ENCODE measurements at places on chromosomes 1 and 21.
A peak's percentile ranks its signal among the peaks of the same experiment; 100 is the strongest.

DNA sequence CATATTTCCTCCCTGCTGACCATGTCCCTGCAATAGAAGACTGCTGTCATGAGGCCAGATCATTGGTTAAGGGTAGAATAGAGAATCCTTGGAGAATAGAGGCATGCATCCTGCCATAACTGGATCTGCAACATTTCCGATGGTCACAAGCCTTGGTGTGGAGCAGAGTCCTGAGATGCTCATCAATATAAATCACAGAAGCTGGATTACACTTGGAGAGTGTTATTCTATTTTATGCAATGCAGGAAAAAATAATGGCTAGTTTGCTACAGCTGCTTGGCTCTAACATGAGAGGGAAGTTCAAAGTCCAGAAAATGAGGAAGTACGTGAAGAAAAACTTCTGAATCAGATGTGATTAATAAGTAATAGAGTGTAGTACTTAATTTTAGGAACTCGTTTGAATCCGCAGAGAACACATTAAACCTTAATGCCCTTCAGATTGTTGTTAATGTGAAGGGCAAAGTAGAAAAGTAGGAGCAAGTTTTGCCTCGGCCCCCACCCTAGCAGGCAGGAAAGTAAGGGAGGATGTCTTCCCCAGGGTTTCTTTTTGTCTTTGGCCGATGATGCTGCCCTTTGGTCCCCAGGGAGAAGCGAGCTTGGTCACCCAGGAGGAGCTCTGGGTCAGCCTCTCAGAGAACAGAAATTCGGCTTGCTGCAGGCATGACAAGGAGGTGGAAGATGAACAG, 59.5 kb downstream of the KCNK1 start:
- DNase-seq: no peak

- DNase-seq: no peak
These were observed 4.1 kb downstream of the S100A2 start for GRCh38 chr1:153561466-153561985.

GRCh38 chr1:93904228-93904627, 5.0 kb downstream of the GCLM start:
- DNase-seq: no peak

DNA sequence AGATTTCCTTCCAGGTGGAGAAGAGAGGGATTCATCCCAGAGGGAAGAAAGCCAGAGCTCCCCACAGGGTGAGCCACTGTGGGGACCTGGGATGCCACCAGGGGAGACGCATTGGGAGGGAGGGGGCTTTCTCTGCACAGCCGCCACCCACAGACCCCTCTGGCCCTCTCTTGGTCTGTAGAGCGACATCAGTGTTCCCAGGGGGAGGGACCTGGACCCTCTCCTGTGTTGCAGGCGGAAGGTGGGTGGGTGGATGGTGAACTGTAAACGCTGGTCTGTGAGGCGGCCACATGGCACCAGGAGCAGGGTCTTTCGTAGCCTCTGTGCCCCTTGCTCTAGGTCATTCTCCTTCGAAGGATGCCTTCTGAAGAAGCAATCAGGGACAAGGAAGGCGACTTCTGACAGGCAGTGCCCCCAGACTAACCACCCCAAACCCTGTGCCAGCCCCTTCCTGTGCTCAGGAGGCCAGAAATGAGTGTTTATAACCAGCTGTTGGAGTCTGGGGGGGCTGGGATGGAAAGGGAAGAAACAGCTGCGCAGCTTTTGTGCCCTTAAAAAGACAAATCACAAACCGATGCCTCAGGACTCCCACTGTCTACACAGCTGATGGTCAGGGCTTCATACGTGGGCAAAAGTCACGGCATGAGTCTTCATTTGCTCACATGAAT, 121.4 kb upstream of the ZBTB40 start:
- DNase-seq: no peak

- DNase-seq: no peak
These were observed 323.5 kb downstream of the SIPA1L2 start for GRCh38 chr1:232306269-232306961.

DNA sequence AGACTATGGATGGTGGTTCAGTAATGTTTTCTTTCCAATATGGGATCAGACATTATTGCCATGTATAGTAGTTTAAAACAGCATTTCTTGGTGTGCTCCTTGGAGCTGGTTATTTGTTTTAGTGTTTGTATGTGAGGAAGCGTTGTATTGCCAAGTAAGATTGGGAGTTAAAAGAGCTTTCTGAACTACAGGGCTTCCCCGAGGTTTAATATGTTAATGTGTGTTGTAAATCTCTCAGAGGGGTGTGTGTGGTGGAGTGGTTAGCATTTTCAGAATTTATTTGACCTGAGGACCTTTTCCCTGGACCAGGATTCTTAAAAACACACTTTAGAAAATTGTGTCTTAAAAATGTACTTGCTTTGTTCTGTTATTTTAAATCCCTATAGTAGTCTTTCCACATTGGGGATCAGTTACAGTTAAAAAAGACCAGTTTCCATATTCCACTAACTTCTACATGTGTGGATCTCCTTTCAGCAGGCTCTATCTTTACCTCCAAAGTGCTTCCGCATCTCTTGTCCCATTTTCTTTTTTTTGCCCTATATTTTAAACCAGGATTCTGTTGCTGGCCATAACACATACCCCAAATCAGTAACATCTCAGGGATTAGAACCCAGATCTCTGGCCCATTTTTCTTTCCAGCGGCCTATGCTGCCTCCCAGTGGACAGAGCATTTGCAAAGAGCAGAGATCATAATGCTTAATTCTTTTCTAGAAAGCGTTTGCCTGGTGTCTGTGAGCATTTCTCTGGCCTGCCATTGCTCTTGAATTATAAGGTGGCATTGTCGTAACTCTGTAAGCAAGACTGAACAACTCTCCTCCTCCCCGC, 58.6 kb downstream of the PBX1 start:
- DNase-seq: peak; percentile 38

DNA sequence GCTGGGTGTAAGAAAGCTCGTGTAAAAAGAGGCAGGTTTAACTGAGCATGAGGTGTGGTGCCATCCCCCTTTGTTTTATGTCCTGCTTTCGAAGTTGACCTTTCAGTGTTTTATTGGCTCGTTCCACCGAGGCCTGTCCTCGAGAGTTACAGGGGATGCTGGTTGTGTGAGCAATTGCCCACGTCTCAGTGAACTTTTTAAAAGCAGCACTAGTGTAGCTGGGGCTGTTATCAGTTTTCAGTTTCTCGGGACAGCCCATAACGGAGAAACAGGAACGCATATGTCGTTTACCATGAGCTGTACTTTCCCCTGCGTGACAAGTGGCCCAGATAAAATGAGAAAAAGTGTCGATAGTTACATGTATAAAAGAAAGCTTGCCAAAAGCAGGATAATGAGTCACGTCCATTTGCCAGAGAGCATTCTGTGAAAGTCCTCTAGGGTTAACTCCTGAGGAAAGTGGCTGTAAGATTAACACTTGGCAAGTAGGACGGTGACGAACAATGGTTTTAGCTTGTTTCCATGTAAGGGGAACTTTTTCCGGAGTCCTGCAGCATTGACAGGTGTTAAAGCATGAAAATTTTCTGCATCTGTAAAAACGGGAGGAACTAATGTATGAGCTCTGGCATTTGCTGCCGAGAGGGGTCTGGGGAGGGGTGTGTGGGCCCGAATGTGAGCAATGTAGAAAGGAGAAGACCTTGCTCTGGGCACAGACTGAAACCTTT, 7.8 kb upstream of the LRRC47 start:
- no peak for DNase-seq

DNA sequence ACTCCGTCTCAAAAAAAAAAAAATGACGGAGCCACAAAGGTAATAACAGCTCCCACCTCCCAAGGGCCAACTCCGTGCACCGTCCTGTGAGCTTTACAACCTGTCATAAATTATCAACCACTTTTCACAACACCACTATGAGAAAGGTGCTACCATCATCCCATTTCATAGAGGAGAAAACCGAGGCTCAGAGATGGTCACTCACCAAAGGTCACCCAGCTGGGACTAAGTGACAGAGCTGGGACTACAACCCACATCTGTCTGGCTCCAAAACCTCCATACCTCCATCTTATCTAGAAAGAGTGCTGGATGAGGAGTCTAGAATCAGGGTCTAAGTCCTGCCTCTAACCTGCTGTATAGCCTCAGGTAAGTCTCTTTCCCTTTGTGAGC, 43.6 kb upstream of the ECE1 start:
- DNase-seq: no peak

DNA sequence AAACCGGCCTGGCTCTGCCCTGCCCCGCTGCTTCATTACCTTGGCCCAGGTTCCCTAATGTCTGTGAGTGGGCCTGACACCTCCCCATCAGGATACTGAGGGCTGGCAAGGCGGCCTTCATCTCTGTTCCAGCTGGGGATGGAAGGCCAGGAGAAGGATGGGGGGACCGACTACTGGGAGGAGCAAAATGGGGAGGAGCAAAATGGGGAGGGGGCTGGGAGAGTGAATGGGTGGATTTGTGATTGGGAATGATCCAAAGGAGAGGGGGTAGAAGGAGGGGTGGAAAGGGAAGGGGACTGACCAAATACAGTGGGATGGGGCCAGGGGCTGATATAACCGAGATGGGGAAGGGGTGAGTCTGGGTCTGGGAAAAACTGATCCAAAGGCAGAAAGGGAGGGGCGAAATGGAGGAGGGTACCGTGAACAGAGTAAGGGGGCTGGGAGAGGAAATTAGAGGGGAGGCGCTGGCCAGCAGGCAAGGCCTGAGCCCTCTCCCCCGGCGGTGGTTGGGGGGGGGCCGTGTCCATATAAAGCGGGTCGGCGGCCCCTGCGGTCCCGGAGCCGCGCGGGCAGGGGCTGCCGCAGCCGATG, at the start of gene FOXE3:
Gene FOXE3, plus strand, starts transcription at position 558 of the 591 bp plus-strand sequence. Its CDS starts 31 bp downstream, at position 589.
- no peak for DNase-seq

DNA sequence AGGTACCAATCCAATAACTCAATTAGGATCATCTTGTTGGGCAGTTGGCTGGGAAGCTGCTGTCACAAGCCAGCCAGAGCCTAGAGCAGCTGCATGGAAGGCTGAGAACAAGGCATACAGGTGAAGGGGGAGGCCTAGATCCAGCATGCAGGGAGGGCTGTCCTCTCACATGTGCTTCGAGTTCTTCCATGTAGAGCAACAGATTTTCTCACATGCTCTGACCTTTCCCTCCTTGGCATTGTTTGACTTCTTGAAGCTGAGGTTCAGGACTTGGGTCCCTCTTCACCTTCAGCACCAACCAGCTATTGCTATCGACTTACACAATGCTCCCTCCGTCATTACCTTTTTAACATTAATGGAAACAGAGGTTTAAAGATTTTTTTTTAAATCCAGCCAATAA, 257.7 kb downstream of the ATG4C start:
- no peak for DNase-seq

- DNase-seq: no peak
These were observed 903.9 kb upstream of the ADGRL2 start for GRCh38 chr1:80896781-80897356.

- no peak for DNase-seq
These were observed 608 bp downstream of the PEF1 start for GRCh38 chr1:31643976-31644559.

GRCh38 chr1:157830887-157831286, 10.7 kb downstream of the CD5L start:
- no peak for DNase-seq

- DNase-seq: no peak
These were observed 25.3 kb upstream of the SDC3 start for GRCh38 chr1:30933874-30934252.

DNA sequence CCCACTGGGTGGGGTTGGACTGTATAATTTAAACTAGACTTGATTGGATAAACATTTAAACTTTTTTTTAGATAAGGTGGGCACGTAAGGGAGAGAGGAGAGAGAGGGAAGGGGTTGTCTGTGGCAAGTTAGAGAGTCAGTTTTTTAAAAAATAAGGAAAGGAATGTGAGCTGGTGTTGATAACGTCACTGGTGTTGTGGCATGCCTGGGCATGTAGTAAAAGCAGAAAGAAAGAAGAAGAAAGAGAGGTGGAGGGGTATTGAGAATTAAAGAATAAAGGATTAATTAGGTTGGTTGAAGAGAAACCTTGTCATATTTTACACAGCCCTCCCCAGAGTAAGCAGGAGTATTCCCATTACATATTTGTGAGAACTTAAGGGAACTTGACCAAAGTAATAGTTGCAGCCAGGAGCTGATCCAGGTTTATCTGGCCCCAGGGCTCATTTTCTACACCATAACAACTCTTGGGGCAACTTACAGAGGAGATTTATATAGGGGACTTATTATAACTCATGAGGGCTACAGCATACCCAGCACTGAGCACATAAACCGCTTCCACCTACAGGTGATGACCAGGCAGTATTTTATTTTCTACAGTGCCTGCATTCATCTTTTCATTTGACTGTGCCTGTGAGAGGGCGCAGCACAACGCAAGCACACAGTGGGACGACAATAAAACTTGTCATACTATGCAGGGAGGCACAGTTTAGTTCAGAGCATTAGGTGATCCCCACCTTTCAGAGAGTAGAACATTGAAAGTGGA, 70.2 kb downstream of the CCDC30 start:
- DNase-seq: no peak

- no peak for DNase-seq
These were observed 273.1 kb downstream of the MRPL39 start for GRCh38 chr21:25334046-25334730.

DNA sequence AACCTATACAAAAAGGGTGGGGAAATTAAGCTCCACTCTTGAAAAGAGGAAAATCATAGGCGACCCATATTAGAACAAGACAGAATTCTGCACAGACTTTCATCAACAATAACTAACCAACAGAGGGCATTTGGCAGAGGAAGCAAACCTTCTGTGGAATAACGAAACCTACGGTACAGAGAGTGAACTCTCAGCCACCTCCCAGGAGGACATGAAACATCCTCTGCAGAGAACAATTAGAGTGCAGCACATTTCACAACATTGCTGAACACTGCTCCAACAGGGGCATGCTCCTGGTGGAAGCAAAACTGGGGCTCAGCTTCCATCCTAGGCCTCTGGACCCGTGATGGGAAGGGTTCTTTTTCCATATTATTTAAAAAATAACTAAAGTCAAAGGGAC, 110.9 kb downstream of the KCNJ15 start:
- no peak for DNase-seq

- DNase-seq: no peak
These were observed 26.9 kb upstream of the DDR2 start for GRCh38 chr1:162605225-162605927.

DNA sequence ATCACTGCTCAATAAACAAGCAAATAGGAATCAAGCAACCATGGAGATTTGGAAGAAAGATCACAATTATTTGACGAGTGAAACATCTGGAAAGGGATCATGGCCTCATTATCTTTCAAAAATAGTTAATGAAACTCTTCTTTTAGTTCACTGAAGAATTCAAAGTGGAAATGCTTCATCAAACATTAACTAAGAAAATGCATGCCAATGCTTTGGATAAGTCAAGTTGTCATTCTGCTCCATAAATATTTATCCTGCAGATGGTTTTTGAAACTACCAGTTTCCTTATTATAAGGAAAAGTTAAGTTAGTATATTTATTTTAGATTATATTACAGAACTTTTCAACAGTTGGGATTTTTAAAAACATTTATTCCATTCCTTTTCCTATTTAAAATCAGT, 206.5 kb upstream of the ADGRL2 start:
- no peak for DNase-seq

DNA sequence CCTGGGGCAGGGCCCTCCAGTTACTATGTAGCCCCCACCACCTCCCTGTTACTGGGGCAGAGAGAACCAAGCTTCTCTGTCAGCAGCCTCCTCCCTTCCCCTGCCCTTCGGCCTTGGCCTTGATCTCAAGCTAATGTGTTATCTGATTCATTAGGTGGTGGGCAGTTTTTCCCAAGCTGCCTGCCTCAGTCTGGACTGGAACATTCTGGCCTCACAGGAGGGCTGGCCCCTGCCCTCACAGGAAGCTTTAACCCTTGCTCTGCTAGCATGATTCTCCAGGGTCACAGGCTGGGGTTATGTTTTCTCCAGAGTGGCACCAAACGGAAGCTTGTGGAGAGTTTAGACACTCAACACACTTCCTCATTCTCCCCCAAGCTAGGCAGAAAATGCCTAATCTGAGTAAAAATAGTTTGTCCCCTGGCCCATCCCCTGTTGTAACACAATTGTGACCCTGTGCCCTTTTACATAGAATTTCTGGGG, 37.2 kb upstream of the SLC6A9 start:
- DNase-seq: no peak

Data from WERI-Rb-1 (cell line).